ENCODE measurements at places on chromosomes 1 and 21. TPM values are rescaled to one million over a fixed set of nuclear protein-coding genes. Genes with fewer than 3 reads are reported as not detected.

Gene ZNF593OS
- total RNA-seq: not detected

Gene PRRX1
- not detected for total RNA-seq

Gene SYTL1
- 29.7 TPM for total RNA-seq

Gene RGS16
- total RNA-seq: 94.3 TPM

Gene RNU1-2
- 1,962 TPM for total RNA-seq

Gene ATP8B2
- total RNA-seq: 49.4 TPM

Gene WNT4
- not detected for total RNA-seq

Gene CSMD2
- total RNA-seq: not detected

Gene GOLT1A
- total RNA-seq: not detected

DNA sequence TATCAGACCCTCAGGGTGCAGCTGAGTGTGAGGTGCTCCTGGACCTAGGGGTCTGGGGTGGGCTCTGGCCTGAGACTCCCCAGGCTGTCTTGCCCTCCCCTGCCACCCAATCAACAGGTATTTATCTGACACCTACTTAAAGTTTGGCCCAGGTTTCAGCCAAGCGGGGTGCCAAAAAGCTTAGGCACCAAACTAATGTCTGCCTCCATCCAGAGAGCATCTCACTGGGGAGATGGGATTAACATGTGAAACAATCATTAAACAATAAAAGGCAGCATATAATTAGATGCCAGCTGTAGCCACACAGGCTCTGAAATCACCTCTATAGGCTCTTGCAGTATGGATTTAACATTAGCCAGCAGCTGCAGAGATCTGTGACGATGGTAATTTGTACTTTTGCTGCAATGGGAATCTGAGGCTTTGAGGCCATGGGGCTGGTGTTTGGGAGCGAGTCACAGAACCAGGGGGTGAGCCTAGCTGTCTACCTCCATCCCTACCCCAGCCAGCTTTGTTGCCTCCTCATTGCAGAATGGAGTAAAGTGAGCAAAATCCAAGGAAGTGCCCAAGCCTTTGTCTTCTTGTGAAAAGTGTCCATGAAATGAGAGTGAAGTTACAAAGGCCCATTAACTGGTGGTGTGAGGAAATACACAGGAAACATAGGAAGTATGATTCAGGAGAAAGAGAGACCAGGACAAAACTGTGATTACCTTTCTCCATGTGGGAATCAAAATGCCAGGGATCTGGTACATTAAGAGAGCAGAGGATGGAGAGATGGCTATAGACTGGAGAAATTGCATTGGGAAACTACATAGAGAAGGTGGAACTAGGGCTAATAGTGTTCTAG is 36.1 kb downstream of the EIF2D start:
- peak; percentile 58 for DNase-seq

GRCh38 chr1:56469640-56470371 is 109.6 kb downstream of the PLPP3 start:
- no peak for DNase-seq

DNA sequence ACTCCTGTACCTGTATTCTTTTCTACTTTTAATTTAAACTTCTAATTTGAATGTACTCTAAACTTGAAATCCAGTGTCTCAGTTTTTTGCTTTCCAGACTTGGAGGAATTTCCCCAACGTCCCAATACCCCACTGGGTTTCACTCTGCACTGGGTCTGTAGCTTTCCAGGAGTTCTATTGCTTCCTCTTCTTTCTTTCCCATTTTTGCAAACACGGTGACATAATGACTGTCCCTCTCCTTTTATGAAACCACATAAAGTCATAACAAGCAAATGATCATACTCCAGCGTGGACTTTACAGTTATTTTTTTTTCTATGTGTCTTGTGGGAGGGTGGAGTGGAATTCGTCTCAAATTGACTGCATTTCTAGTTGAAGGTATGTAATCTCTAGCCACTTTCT is 97.1 kb downstream of the FASLG start:
- DNase-seq: peak; percentile 37

- DNase-seq: no peak
Measured at GRCh38 chr1:244952940-244953339, 88.6 kb upstream of the HNRNPU start.

GRCh38 chr21:45182958-45183357 is 104.7 kb downstream of the POFUT2 start:
- DNase-seq: no peak

DNA sequence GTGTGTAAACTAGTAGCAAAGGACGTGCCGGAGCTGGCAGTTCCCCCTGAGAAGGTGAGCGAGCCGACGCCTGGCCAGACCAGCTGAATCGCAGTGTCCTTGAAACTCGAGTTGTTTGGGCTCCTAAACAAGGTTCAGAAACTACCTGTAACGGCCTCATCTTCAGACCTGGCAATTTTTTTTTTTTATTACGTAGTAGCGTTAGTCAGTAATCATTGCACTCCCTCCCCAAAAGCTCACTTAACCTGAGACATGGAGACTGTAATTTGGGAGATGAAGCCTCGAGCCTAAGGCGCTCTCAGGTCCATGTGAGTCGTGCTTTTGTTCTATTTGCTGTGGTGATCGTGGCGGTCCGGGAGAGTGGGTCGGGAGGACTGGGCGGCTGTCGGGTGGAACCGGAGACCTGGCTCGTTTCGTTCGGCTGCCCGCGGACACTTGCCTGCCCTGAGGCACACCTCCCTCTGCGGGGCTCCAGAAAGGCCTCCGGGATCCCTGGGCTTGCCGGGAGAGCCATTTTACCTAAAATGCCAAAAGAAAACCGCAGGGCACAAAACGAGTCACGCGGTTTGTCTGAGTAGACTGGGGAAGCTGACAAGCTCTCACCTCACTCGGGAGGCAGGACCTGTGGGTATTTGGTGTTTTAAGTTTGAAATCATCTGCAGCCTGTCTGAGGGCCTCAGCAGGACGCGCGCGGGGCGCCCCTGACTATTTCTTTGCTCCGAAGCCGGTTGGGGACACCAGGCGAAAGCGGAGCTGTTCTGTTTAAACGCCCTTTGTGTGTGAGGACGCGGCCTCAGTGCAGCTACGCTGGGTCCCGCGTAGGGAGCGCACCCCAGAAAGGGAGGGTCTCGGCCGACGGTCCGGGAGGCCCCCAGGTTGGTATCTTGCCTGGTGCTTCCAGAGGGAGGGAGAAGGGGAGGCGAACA is 722 bp downstream of the LHX8 start:
- peak; percentile 65 for DNase-seq

DNA sequence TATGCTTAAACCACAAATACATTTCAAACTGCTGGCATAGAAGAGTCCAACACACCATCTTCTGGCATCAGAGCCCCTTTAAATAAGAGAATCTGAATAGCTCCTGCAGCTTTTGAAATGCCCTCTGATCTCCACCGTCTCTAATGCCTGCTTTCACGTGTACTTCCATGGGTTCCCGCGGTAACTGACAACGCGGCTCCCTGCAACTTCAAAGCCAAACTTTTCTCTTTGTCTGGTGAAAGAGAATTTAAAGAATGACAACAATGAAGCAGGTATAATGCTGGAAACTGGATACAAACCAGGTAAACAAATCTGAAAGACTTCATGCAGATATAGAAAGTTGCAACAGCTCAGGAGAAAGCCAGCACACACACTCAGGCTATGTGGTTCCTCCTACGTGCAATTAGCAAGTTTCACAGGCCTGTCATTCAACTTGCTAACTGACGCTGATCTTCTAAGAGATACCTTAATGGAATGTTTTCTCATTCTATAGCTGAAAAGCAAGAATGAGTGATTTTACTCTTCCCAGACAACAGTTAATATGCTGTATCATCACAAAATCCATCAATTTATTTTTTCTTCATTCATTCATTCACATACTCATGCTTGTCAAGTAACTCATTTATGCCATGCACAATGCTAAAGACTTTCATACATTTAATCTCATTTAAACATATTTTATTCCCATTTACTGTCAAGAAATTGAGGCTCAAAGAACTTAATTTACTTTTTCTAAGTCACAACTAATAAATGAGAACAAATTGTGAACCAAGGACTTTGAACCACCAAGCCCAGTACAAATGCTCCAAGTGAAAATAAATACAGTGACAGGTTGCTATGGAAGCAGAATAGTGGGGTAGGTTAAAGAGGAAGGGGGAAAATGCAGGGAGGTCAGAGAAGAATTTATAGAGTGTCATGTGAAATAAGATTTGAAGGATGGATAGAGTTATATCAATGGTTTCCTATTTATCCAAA is 202.7 kb upstream of the SNX7 start:
- DNase-seq: no peak

- DNase-seq: no peak
Measured at GRCh38 chr1:58396150-58396549, 150.4 kb downstream of the OMA1 start.

DNA sequence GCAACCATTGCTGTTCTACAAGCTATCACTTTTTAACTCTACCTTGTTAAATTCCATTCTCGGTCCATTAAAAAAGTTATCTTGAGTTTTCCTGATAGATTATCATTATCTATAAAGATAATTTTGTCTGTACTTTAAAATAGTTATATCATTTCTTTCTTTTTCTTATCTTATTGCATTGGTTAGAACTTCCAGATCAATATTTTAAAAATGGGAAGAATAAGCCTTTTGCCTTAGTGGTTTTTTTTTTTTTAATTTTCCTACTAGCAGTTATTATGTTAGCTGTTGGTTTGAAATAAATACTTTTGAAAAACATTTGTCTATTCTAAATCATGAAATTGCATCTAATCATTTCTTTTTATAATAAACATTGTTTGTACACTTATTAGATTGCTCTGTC is 71.0 kb upstream of the ATF3 start:
- no peak for DNase-seq

GRCh38 chr1:94643819-94644218 is 102.3 kb upstream of the F3 start:
- DNase-seq: no peak

GRCh38 chr1:184060316-184060715 is 8.8 kb downstream of the TSEN15 start:
- DNase-seq: no peak

DNA sequence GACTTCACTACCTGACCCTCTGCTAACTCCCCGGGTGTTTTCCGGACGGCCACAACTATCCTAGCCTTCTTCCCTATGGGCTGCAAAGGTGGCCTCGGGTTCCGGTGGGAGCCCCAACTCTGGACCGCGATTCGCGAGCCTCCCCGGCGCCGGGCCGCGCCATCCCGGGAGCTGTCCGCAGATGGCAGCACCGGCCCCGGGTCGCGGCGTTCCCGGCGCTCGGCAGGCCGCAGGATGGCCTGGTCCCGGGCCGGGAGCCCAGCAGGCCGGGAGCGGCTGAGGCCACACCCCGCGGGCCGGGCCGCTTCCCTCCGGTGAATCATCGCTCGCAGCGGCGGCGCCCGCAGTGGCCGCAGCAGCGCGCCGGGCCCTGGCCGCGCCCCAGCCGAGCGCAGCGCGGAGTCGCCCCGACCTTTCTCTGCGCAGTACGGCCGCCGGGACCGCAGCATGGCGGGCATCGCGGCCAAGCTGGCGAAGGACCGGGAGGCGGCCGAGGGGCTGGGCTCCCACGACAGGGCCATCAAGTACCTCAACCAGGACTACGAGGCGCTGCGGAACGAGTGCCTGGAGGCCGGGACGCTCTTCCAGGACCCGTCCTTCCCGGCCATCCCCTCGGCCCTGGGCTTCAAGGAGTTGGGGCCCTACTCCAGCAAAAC is at the start of gene CAPN2:
TSS of gene CAPN2 (plus strand) at position 346 of the 656 bp plus-strand sequence. CDS start at position 448, 102 bp downstream.
- peak; percentile 90 for DNase-seq

DNA sequence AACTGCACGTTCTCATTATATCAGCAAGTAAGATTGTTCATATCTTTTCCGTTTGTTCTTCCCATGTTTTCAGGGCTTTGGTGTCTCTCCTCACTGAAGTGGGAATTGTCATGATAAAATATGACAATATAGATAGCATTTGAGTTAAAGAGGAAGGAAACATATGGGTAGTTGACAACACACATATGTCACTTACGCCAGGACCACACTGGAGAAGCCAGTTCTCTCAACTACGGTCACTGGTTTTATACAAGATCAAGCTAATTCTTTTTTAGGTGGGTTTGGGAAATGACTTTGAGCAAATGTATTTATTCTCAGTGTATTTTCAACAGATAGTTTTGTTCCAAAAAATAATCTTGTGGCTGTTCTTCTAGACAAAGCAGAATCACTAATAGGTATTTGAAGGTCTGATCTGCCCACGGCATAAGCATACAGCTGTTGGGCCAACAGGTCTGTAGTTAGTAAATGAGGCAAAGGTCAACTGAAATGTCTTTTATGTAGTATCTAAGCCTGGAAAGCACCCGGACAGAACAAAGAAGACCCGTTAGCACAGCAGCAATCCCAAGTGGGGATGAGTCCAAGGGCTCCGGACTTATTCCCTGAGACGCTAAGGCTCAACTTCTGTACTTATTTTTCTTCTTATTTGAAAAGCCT is 433.6 kb upstream of the ZP4 start:
- DNase-seq: no peak

DNA sequence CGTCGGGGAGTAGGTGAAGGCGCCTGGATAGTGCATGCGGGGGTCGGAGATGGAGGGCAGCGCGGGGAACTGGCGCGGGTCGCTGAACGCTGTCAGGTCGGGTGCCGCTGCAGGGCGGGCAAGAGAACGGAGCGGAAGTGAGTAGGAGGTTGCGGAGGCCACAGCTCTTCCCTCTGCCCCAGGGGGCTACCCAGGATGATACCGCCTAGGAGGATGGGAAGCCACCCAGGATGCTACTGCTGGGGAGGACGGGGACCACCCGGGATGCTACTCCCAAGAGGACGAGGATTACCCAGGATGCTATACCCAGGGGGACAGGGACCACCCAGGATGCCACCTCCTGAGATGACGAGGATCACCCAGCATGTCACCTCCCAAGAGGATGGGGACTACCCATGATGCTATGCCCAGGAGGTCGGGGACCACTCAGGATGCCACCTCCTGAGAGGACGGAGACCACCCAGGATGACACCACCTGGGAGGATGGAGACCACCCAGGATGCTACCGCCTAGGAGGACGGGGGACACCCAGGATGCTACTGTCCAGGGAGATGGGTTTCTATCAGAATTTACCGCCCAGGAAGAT is 123.8 kb downstream of the CLIC6 start:
- DNase-seq: no peak

DNA sequence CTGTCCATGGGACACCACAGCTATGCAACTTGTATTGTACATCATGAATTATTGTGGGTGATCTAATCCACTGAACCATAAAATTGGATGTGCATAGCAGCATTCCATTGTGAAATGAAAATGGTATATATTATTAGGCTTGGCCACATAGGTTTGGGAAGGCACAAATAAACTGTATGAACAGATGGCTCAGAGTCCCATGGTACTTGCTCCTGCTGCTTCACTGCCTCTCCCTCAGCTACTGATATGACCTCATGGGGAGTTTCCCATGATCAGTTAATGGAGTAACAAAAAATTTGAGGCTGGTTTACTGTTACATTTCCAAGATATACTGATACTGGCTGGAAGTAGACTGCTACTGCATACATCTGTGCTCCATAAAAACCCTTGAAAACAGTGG is 152.7 kb upstream of the NEGR1 start:
- DNase-seq: no peak

GRCh38 chr1:230166366-230167132 is 99.5 kb downstream of the GALNT2 start:
- no peak for DNase-seq

- peak; percentile 85 for DNase-seq
Measured at GRCh38 chr1:167599957-167600581, 30.0 kb upstream of the RCSD1 start.

GRCh38 chr1:214518361-214518760 is 33.0 kb downstream of the PTPN14 start:
- DNase-seq: no peak
